ENCODE measurements at places on chromosomes 6 and 20. TPM values are rescaled to one million over a fixed set of nuclear protein-coding genes. Genes with fewer than 3 reads are reported as not detected.

Gene OR2B6
- not detected for total RNA-seq

Gene RRAGD
- total RNA-seq: 65.8 TPM

Gene F13A1
- total RNA-seq: 160 TPM

Gene GRIK2
- total RNA-seq: 3.7 TPM

Gene ARMH2
- total RNA-seq: not detected

Gene DCBLD1
- total RNA-seq: 12.0 TPM

Gene MUC21
- not detected for total RNA-seq

Gene YIPF3
- total RNA-seq: 54.3 TPM

Gene CST8
- not detected for total RNA-seq

Gene HLA-DQA1
- 1.0 TPM for total RNA-seq

Gene RAB5IF
- total RNA-seq: 47.5 TPM

Gene MYBL2
- 3.1 TPM for total RNA-seq

Gene SLC22A16
- total RNA-seq: 1.0 TPM
